ENCODE measurements at places on chromosomes 13 and 19.

DNA sequence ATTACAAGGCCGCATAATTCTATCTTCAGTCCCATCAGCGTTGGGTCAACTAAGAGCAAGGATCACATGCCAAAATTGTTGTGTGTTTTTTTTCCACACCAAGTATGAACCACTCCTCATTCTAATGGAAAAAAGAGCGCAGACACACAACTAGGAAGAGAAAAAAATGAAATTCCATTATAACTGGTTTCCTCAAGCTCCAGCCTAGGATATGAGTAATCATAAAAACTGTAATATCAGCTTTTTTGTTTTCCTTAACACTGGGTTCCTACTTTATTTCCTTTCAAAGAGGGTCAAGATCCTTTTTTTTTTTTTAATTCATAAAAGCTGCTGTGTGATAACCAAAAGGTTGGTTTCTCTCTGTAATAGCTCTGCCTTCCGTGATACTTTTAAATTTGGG is 19.4 kb downstream of the TSHZ3 start:
- DNase-seq = no peak

GRCh38 chr13:33509642-33510229 is 224.2 kb upstream of the STARD13 start:
- DNase-seq = no peak

- no peak for DNase-seq
Observed at GRCh38 chr13:78147905-78148304, 229.3 kb upstream of the EDNRB start.

DNA sequence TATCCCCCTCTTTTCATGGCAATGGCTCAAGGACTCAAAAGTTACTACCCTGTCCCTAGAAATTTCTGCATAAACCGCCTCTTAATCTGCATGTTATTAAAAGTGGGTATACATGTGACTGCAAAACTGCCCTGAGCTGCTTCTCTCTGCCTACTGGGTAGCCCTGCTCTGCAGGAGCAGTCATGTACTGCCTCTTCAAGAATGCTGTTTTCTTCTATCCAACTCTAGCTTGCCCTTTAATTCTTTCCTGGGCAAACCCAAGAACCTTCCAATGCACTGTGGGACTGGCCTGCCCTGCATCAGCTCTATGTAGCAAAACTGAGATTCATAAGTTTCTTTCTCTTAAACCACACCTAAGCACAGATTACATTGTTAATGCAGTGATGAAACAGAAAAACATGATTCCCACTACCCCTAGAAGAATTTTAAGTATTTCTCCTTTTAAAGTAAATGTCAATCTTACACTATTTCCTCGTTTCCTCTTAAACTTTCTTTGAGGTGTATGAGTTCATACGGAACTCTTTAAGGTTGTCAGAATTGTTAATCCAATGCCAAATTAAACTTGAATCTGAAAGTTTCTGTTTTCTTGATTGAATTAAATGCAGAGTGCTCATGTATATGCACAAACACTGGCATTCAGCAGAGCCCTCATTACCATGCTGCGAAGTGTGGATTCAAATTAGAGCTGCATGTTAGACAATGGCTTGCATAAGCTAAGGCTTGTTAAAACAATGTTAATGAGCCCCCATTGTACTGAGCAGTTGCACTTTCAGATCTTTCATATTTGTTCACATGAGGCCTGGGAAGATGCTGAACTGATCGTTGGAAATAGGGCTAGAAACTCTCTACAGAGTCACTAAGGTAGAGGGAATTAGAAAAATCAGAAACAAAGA is 669.9 kb upstream of the PCDH20 start:
- DNase-seq = no peak

DNA sequence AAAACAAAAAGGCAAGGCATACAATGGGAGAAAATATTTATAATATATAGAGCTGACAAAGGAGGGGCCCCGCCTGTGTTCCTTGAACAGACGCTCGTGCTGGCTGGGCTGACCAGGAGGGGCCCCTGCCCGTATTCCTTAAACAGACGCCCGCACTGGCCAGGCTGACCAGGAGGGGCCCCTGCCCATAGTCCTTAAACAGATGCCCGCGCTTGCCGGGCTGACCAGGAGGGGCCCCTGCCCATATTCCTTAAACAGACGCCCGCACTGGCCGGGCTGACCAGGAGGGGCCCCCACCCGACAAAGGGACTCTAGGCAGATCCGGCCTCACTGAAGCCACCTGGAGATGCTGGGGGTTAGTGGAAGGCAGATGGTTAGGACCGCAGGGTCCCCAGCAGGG is 9.3 kb downstream of the ADPRHL1 start:
- no peak for DNase-seq

GRCh38 chr13:73952648-73953047 is 181.6 kb downstream of the KLF12 start:
- no peak for DNase-seq

GRCh38 chr19:1266129-1266915 is 2.8 kb upstream of the CIRBP start:
- no peak for DNase-seq

DNA sequence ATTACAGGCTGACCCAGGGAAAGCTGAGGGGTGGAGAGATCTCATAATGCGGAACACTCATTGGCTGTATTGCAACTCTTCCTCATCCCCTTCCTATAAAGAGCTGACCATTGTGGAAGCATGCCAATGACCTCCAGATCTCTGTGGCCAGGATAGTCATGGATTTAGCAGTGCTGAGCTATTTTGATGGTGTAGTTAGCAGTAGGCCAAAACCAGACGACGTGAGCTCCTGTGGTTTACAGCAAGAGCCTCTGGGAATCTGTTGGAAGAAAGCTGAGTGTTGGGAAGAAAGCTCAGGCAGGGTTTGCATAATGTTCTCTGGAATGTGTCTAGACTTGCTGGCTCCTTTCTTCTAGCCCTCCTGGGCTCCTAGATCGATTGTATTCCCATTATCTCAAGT is 187.5 kb upstream of the GPC6 start:
- peak; percentile 5 for DNase-seq

GRCh38 chr19:37313335-37313627 is 57.6 kb upstream of the ZNF527 start:
- DNase-seq = no peak

DNA sequence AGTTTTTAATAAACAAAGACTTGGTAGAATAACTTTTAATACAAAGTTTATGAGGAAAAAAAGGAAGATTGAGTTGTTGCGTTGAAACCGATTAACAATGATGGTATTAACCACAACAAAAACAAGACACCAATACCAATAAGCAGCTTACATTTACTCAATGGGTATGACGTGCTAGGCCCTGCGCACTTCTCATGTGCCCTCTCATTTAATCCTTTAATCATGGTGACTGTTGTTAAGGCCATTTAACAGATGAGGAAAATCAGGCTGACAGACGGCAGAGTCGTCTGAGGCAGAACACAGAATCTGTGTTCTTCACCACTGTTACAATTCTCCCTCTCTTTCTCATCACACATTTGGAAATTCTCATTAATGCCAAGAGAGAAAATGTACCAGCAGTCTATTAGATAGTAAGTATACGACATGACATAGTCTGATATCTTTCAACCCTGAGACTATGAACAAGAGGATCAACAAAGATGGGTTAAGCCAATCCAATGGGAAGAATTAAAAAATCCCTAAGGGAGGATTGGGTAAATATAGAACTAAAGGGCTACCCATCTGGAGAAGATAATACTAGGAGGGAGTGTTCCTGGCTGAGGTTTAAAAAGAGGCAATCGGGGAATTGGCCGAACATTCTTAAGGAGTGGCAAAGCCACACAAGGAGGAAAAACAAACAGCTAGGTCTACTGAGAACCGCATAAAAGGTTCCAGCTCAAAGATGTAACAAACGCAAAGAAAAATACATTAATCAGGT is 54.0 kb downstream of the DOCK9 start:
- no peak for DNase-seq

DNA sequence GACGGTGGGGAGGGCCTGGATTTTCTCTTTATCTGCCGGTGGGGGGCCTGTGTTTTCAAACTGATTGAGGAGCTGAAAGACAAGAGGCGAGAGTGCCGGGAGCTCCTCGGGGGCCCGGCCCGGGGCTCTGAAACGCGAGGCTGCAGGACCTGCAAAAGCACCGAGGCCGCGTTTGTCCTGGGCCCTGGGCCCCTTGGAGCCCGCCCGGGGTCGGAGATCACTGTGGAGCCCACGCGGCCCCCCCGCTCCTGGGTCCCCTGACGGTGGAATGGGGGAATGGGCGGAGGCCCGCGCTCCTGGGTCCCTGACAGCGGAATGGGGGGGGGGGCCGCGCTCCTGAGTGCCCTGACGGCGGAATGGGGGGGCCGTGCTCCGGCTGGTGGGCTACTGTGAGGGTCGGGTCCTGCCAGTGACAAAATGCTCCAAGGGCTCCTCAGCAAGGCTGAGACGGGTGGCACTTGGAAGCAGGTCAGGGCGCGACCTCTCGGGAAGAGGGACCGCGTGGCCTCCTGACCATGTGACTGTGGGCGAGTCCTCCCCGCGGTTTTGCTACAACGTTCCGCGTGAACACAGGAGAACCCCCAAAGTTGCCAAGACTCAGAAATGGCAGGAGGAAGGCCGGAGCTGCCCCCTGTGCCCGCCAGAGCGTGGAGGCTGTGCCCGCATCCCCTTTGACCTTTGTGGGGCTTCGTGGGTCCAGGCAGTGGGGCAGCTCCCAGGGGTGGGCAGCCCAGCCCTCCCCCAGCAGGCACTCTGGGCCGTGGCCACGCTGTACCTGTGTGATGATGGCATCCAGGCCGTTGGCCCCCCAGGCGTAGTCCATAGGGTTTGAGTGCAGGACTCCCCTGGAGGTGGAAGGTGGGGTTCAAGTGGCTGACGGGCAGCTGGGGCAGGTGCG is 9.5 kb downstream of the FGF22 start:
- no peak for DNase-seq

DNA sequence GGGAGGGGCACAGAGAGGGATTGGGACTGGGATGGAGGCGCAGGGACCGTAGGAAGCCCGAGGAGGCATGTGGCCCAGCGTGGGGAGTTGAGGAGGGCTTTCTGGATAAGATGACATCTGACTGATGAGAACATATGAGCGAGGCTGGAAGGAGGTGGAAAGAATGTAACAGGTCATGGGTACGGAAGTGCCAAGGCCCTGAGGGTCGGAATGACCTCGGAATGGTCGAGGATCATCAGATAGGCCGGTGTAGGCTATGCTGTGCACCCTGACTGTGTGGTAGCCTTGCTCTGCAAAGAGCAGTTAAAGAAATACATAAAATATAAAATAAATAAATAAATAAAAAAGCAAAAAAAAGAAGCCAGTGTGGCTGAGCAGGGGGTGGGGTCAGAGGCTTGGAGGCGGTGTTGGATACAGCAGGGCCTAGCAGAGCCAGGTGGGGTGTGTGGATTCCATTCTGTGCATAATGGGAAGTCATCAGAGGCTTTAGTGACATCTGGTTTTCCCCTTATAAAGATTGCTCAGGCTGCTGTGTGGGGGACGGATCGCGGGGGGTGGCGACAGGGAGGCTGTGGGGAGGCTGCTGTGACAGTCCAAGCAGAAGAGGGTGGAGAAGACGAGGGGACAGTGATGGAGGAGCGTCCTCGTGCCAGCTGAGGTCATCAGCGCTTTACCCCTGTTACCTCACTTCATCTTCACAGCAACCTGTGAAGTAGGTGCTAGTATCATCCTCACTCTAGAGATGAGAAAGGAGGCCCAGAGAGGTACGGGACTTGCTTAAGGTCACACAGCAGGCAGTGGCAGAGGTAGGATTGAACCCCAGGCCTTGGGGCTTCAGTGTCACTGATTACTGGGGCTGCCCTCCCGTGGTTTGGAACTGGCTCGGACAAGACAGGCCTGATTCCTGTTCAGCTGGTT is 5.0 kb downstream of the PAK4 start:
- DNase-seq = no peak

DNA sequence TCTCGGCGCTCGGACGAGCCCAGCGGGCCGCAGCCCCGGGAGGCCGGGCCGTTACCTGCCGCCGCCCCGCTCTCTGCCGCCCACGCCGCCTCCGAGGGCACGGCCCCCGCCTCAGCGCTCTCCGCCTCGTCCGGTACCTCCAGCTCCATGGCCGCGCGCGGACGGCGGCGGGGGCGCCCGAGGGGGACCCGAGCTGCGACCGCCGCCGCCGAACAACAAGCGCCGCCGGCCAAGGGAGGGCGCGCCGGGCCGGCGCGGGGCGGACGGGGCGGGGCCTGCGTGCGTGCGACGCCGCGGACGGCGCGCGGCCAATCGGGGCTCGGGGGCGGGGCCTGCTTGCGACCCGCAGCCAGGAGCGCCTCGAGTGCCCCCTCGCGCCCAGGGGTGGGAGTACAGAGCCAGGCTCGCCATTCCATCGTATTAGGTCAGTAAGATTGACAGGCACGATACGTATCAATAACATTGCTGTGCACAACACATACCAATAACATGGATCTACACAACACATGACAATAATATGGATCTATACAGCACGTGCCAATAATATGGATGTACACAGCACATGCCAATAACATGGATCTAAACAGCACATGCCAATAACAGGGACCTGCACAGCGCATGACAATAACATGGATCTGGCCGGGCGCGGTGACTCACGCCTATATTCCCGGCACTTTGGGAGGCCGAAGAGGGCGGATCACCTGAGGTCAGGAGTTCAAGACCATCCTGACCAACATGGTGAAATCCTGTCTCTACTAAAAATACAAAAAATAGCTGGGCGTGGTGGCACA is at the start of gene PIP5K1C:
Gene PIP5K1C (minus strand): TSS at position 227 of the 791 bp plus-strand sequence. CDS start 78 bp downstream, at position 149.
- DNase-seq = no peak

GRCh38 chr13:95160112-95160906 is 140.9 kb downstream of the ABCC4 start:
- DNase-seq = no peak

- DNase-seq = no peak
Observed at GRCh38 chr19:28523619-28524018, 689.3 kb downstream of the UQCRFS1 start.
